Fibroblast of skin of abdomen (primary cell): ENCODE measurements at places on chromosomes 6 and 20.
A peak's percentile ranks its signal among the peaks of the same experiment; 100 is the strongest.

GRCh38 chr6:68235326-68235784, 399.7 kb upstream of the ADGRB3 start:
- no peak for DNase-seq

DNA sequence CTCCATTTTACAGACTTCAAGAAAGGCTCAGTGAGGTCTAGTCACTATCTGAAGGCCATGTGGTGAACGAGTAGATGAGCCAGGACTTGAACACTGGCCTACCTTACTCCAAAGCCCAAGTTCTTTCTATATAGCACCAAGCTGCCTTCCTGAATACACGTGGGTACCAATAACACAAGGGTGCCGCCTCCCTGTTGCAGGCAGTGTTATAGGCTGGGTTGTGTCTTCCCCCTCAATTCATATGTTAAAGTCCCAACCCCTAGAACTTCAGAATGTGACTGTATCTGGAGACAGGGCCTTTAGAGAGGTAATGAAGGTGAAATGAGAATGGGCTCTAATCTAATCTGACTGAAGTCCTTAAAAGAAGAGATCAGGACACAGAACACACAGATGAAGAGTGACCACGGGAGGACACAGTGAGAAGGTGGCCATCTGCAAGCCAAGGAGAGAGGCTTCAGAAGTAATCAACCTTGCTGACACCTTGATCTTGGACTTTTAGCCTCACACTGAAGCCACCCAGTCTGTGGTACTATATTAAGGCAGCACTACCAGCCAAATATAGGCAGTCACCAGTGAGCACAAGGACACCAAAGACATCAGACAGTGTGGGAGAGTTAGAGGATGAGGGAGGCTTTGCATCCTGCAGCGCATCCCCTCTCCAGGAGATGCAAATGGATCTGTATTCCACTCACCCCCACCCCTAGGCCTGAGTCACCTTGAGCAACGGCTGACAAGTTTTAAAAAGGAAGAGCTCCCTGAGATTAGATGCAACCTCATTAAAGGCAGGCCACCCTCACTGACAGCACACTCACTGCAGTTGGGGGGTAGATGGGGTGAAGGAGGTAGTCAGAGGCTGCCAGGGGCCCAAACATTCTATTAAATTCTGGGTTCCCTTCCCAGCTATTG, 40.9 kb upstream of the LYRM2 start:
- no peak for DNase-seq

DNA sequence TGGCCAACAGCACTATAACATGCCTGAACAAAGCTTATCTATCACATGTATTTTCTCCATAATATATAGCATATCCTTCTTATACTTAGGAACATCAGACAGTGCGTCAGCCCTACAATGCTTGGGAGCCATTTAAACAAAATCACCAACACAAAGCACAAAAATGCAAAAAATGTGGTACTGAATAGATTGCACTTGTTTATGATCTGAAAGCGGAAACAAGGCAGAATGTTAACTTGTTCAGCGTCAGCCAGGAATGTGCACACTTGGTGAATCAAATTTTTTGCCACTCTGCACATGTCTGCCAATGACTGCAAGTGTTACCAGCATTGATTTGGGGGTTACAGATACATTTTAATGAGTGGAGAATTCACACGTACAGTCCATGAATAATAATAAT, 14.8 kb downstream of the SLC35A1 start:
- DNase-seq, result peak; percentile 6

- no peak for DNase-seq
Measured at GRCh38 chr6:137866200-137866913, 702 bp upstream of the TNFAIP3 start.

DNA sequence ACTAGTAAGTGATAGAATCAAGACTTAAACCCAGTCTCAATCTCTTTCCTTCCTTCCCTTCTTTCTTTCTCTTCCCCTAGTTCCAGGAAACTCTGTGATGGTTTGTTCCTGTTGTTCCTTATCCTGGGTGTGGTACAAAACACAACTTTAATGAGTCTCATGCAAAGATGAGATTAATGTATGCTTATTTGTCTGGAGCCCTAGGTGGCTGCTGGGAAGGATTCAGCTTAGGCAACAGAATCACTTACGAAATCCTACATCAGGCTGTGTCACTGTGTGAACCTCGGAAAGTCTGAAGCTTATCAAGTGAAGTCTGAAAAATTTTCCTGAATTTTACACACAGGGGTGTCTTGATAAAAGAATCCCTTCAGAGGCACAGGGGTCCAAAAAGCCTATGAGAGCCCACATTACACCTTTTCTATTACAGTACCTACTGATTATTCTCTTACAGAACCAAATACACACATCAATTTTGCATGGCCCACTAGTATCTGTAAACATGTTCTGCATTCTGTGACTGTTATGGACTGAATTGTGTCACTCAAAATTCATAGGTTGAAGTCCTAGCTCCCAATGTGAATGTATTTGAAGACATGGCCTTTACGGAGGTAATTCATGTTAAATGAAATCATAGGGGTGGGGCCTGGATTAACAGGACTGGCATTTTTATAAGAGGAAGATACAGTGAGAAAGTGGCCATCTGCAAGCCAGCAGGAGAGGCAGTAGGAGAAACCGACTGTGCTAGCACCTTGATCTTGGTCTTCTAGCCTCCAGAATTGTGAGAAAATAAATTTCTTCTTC, 144.7 kb downstream of the MYB start:
- no peak for DNase-seq

DNA sequence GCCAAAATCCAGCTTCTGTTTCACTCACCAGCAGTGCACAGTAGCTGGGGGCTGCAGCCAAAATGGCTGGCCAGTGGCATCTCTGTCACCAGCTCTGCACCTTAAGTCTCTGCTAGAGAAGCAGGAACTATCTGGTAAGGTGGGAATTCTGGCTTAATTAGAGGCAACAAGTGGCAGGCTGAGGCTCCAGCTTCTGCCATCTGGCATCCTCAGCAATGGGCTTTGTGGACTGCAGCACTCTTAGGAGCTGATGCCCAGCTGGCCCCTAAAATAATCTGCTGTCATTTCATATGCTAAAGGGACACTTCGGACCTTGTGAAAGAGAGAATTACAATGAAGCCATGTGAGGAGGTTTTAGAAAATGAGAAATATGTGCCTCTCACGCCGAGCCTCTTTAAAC, 4.6 kb upstream of the CLDN20 start:
- no peak for DNase-seq

DNA sequence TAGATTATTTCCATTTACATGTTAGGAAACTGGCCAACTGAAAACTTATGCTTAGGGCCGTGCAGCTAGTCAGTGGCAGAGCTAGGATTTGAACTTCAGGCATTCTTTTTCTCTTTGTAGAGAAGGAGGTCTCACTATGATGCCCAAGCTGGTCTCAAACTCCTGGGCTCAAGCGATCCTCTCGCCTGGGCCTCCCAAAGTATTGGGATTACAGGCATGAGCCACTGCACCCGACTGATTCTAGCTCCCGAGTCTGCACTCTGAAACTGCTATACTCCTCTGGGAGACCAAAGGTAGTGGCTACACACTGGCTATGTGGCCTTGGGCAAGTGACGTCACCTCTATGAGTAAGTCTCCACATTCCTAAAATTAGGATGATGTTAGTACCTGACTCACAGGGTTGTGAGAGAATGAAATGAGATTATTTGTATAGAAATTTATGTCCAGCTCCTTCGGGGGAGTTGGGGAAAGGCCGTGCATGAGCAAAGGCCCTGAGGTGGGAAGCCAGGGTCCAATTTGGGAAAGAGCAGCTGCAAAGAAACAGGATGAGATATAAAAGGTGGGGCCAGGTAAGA, 6.4 kb downstream of the PLTP start:
- DNase-seq, result peak; percentile 42

DNA sequence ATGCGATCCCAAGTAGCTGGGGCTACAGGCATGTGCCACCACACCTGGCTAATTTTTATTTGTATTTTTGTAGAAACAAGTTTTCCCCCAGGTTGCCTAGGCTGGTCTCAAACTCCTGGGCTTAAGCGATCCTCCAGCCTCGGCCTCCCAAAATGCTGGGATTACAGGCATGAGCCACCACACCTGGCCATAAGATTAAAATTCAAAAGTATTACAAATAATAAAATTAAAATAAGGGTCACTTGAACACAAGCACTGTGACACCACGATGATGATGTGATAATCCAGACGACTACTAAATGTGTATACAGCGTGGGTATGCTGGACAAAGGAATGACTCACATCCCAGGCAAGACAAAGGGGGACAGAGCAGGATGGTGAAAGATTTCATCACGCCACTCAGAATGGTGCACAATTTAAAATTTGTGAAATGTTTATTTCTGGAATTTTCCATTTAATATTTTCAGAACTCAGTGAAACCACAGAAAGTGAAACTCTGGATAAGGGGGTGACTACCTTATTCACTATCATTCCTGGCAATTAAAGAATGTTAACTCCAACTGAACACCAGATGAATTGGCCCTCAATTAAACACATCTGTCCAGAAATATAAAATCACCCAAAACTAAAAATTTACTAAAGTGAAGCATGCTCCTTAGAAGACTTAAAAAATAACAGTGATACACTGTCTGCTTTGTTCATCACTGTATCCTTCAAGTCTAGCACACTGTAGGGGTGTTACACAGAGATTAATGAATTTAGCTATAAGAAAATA, 13.1 kb downstream of the B4GALT5 start:
- peak; percentile 87 for DNase-seq

DNA sequence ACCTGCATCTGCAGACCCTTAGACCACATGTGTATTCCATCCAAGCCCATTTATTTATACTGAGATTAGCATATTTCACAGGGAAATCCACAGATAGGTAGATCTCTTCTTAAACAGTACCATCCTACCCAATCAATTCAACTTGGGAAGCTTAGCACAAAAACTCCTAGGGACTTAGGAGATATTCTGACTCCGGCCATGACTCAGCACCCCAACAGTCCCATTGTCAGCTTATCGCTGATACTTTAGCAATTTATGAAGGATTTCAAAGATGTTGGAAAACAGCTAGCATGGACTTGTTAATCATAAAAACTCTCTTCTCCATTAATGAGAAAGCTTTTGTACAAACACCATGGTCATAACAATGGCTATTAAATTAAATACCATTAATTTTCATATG, 236.2 kb upstream of the PREP start:
- no peak for DNase-seq

DNA sequence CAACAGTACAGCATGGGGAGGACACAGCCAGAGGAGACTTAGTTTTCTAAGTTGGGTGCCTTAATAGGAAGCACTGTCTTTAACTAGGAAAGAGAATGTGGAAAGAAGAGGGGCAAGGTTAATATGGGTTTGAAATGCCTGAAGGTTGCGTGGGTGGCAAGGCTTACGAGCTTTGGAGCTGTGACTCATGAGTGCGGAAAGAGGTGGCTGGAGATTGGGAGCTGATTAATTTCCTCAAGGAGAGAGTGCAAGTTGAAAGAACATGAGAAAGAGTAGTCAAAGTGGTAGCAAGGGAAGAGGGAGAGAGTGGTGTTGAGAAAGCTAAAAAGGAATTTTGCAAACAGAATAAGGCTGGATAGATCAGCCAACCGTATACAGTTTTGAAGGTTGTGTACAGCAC, 315.1 kb upstream of the PRND start:
- DNase-seq, result peak; percentile 78

DNA sequence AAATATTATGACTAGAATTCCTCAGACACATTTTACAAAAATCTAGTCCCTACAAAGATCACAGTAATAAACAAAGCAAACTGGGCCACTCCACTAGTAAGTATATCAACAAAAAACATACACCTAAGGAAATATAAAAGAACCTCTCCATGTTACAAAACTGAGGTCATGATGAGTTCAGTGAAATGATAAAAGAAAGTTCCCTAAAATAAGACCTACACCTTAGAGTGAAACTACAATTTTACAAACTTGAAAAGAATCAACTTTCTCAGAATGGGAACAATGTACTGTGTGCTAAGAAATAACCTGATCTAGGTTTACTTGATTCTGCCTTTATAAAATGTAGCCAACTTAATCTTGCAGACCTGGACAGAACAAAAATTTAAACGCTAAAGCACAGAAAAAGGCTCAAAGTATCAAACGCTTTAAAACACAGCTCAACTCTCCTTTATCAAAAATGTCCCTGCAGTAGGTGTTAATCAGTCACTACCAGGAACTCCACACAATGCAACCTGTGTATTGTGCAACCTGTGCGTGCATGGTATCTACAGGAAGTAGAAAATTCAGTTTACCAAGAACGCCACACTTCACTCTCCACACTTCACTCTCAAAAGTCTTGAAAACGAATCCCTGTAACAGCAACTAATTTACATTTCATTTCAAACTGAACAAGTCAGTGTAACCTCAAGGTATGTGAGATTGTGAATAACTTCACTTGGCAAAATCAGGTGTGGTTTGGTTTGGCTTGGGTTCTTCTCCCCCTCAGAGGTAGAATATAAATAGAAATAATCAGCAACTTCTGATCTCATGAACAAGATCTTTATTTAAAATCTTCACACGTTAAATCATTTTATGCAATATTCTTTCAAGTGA, 1.8 kb downstream of the RALGAPA2 start:
- DNase-seq, result no peak

GRCh38 chr6:21999012-21999528, 297.8 kb downstream of the PRL start:
- DNase-seq, result peak; percentile 86

GRCh38 chr6:90019216-90019615, 124.9 kb downstream of the GJA10 start:
- no peak for DNase-seq

DNA sequence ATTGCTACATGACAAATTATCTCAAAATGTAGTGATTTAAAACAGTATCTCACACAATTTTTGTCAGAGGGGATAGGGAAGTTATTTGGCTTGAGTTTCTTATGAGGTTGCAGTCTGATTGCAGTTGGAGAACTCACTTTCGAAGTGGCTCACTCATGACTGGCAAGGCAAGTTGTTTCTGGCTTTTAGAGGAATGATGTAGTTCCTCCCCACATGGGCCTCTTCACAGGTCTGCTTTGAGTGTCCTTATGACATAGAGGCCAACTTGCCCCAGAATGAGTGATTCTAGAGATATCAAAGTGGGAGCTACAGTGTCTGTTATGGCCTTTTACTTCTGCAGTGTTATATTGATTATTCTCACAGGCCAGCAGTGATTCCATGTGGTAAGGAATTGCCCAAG, 6.1 kb downstream of the DOP1A start:
- no peak for DNase-seq

- no peak for DNase-seq
Measured at GRCh38 chr6:168450917-168451316, 9.9 kb downstream of the SMOC2 start.
